ENCODE measurements at places on chromosomes 3 and 15. TPM values are rescaled to one million over a fixed set of nuclear protein-coding genes. Genes with fewer than 3 reads are reported as not detected.

- DNase-seq = no peak
Measured at GRCh38 chr15:26766262-26766661, 6.6 kb downstream of the GABRB3 start.

GRCh38 chr3:110226645-110227044, 845.0 kb upstream of the NECTIN3 start:
- no peak for DNase-seq

GRCh38 chr3:116980099-116980498, 270.5 kb downstream of the TUSC7 start:
- no peak for DNase-seq

DNA sequence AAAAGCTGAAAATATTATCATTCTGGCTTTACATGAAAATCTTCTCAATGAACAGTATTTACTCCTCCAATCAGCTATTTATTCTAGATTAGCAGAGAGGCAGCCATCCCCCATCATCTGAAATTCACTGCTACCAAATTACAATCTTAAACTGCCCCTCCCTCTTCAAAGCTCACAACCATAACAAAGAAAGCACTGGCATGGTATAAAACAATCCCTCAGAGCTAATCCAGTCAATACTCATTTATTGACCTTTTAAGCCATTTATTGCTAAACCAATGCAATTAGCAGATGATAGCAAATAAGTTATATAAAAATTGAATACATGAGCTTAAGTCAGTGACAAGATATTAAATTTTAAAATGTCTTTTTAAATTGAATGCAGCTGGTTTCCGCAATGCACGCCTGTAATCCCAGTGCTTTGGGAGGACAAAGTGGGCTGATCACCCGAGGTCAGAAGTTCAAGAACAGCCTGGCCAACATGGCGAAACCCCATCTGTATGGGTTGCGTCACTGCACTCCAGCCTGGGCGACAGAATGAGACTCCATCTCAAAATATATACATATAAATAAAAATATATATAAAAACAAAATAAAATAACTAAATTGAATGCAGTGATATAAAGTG, 12.1 kb downstream of the SLC4A7 start:
- DNase-seq = no peak

NR2E3 gene
- 1.0 TPM for polyA plus RNA-seq

GRCh38 chr3:58074997-58075396, 66.8 kb downstream of the FLNB start:
- no peak for DNase-seq
